ENCODE measurements at places on chromosomes 1 and 21. TPM values are rescaled to one million over a fixed set of nuclear protein-coding genes. Genes with fewer than 3 reads are reported as not detected.

The GNG4 gene
- total RNA-seq: 0.23 TPM

The MASP2 gene
- not detected for total RNA-seq

The S100A12 gene
- total RNA-seq: not detected

The KRTAP10-10 gene
- not detected for total RNA-seq

The PLEKHN1 gene
- total RNA-seq: 1.7 TPM

The DISC1 gene
- total RNA-seq: 12.6 TPM

The CFAP126 gene
- total RNA-seq: not detected

The TSPAN2 gene
- total RNA-seq: 0.31 TPM

The PCSK9 gene
- total RNA-seq: not detected

The RNF186 gene
- not detected for total RNA-seq

The DIRAS3 gene
- not detected for total RNA-seq

The TACSTD2 gene
- total RNA-seq: not detected

The OR2L5 gene
- total RNA-seq: not detected

The OR10Z1 gene
- total RNA-seq: not detected

The TOMM20 gene
- 81.7 TPM for total RNA-seq

The TSTD1 gene
- total RNA-seq: 63.3 TPM

The CHI3L1 gene
- total RNA-seq: not detected

The THEMIS2 gene
- total RNA-seq: 35.9 TPM

The LMOD1 gene
- total RNA-seq: not detected

The FAM110D gene
- not detected for total RNA-seq

The OR6K3 gene
- total RNA-seq: not detected

The RGS8 gene
- not detected for total RNA-seq

The PLD5 gene
- total RNA-seq: not detected

The LCE1E gene
- total RNA-seq: not detected

The PEF1 gene
- total RNA-seq: 58.0 TPM

The C1orf21 gene
- 5.1 TPM for total RNA-seq

The APCS gene
- not detected for total RNA-seq

The WNT2B gene
- total RNA-seq: not detected

The CRYZL1 gene
- 31.4 TPM for total RNA-seq

The TENT5C gene
- total RNA-seq: 20.7 TPM

The KLHL21 gene
- total RNA-seq: 23.0 TPM

The CELA3B gene
- total RNA-seq: not detected

The ANGPTL3 gene
- total RNA-seq: not detected

The FAM3B gene
- not detected for total RNA-seq

The TMCO4 gene
- 14.4 TPM for total RNA-seq

The MAP10 gene
- total RNA-seq: 3.1 TPM

The SLC6A17 gene
- total RNA-seq: not detected

The TP73 gene
- 1.4 TPM for total RNA-seq

The GPATCH4 gene
- 44.7 TPM for total RNA-seq

The S100B gene
- total RNA-seq: 9.5 TPM

All from activated CD8-positive, alpha-beta T cell treated with anti-CD3 and anti-CD28 coated beads, Interleukin-2, amount 10 ng/mL, durations not matched to agents 7 days and 5 days (primary cell).